ENCODE measurements at places on chromosomes 11 and 22.

GRCh38 chr11:45079943-45080719, 66.3 kb upstream of the PRDM11 start:
- DNase-seq: no peak

DNA sequence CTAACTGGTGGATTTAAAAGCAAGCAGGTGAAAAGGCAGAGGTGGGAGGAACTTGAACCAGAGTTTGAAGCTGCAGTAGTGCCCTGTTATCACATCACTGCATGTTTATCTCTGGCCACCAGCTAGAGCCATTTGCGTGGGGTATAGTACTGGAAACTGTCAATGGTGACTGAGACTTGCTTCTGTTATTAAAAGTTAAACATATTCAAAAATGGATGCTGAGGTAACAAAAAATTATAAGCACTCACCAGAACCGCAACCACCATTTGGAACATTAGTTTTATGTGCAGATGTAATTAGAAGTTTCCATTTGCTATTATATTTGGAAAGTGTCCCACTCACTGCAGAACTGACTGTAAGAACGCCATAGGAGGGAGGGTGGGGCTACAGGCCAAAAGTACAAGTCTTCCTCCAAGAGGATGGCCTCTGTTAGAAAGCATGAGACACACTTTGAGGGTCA, 1.2 kb upstream of the CD59 start:
- DNase-seq: no peak

DNA sequence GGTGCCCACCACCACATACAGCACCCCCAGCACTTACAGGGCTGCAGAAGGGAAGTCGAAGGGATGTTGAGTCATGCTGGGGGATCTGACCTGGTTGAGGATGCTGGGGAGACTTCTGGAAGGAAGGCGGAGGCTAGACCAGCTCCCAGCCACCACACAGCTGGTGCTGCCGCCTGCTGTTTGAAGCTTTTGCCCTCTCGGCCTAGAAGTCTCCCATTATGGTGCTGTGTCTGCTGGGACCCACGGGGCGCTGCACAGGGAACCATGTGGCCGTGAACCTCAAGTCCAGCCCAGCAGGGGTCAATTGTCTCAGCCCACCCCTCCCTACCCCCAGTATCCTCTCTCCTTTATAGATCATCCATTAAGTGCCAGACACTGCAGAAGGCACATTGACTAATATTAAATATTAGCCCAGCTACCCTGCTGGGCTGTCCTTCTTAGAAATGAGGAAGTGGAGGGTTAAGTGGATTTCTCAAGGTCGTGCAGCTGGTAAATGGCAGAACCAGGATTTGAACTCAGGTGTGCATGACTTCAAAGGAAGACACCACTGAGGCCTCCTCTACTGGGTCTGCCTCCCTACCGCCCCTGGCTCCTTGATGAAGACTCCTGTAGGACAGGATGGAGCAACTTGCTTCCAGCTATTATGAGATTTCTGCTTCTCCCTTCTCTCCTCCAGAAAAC, 49.7 kb downstream of the CYTH4 start:
- DNase-seq: no peak

DNA sequence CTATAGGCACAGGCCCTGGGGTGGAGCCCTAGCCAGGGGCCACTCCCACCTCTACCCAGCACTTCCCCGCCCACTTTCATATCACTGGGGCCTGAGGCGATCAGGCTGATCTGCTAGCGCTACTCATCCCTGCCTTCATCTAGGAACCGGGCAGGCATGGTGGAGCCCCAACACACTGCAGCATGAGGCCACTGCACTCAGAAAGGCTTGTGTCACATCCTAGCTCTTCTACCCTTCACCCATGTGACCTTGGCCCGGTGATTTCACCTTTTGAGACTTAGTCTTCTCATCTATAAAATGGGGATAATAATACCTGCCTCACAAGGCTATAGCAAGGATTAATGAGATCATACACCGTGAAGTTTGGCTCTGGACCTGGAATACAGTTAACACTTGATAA, 18.1 kb upstream of the GDPD5 start:
- DNase-seq: no peak

- DNase-seq: no peak
These were observed 27.5 kb downstream of the TBC1D22A start for GRCh38 chr22:46789992-46790391.

GRCh38 chr11:75733431-75734107, 15.9 kb downstream of the MOGAT2 start:
- DNase-seq: no peak

DNA sequence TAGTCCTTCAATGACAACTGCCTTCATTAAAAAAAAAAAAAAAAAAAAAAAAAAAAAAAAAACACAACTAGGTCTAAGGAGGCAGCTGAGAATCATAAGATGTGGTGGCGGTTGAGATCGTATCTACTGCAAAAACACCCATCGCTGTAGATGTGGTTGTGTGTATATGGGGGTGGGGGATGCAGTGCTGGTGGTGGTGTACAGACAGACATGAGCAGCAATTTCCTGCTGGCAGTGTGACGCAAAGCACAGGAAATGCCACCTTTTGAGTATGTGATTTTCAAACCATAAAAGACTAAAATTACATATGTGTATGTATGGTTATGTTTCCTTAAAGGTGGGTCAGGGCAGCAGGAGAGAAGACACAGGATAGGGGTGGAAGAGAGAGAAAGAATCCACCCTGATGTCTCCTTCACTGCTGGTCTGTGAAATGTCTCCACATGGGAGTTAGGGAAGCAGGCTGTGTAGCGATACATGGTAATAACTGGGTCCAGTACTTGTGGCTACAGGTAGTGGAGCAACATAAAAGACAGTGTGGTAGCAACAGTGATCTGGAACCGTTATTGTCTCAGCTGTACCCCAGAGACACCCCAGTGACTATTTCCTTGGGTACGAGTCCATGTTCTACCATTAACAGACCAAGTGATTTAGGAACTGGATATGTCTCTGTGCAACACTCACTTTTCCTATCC, 57.9 kb downstream of the SYTL2 start:
- no peak for DNase-seq

DNA sequence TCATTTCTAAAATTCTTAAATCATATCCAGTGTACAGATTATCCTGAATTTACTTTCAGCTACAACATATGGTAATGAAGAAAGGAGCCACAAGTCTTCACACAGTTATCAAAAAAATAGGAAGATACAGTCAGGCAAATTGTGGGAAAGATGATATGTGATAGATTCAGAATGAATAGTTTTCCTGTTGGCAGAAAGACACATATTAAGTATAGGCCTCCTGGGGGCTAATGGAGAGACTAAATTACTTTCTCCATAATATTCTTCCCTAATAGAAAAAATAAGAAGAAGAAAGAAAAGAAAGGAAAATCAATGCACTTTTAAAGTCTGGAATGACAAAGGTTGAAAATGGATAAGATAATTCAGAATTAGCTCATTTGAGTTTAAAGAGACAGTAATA, 2073.5 kb downstream of the LRRC4C start:
- DNase-seq: no peak

DNA sequence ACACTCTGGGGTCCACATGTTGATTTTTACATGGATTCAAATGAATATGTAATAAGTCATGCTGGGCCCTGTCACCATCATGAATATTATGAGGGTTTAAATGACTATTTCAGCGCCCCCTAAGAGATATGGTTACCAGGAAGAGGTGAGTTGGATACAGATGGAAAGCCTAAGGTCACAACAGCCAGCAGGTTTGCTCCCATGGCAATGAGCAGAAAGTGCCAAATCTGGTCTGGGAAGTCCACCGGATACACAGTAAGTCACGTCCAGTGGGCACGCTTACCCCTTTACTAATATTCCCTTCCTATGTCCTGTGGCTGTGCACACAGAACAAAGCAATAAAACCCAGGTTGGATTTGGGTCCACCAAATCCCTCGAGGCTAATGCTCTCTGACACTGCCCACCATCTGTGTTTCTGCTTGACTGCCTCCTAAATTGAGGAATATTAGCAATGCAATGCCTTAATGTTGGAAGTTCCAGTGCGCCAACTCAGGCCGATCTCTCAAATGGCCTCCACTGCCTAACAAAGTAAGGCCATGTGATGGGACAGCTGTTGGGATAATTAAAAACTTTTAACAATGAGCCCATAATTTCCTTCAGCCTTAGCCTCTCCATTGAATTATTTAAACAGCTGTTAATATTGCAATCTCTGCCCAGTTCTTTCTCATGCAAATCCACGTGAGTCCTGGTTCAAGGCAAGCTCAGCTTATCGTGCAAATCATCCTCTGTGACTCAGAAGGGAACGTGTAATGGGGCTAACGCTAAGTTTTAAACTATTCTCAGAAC, 97.6 kb downstream of the SLC1A2 start:
- DNase-seq: no peak

GRCh38 chr22:16806401-16806800, 18.8 kb downstream of the XKR3 start:
- DNase-seq: no peak

- DNase-seq: no peak
These were observed 255.6 kb upstream of the CADM1 start for GRCh38 chr11:115759622-115760460.

GRCh38 chr22:45254789-45255278, 14.1 kb upstream of the KIAA0930 start:
- no peak for DNase-seq

DNA sequence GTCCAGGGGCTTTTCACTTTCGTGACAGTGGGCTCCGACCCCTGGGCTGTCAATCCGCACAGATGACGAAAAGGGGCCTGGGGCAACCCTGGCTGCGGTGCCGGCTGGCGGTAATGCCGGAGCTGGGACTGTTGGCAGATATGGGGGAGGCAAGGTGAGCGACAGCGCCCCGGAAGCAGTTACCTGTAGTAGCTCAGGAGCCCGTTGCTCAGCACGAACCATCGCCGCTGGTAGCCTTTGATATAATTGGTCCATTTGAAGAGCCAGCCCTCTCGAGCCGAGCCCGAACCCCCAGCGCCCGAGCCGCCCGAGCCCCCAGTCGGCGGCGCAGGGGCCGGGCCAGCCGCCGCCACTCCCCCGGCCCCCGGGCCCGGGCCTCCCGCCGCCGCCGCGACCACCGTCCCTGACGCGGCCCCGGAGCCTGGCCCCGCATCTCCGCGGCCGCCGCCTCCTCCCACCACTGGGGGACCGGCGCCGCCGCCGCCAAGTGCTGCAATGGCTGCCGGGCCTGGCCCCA, 396 bp downstream of the OSBP start:
- peak; percentile 29 for DNase-seq

DNA sequence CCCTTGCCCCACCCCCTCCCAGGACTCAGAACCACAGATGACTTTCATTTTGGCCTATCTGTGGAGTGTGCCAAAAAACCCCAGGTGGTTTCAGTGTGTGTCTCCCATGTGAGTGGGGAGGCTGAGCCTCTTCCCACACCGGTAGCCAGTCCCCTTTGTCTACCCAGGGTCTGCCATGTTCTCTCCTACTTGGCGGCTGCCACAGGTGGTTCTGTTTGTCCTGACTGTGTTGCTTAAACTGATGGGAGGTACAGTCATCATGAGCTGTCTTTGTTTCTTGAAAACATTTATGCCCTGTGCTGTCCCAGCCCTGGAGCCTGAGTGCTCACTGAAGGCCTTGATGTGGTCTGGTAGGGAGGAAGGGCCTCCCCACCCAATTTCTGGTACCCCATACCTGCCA, 39.7 kb upstream of the SUSD2 start:
- DNase-seq: no peak

GRCh38 chr11:65853246-65853979, 4.6 kb downstream of the CFL1 start:
- no peak for DNase-seq

- no peak for DNase-seq
These were observed 96.0 kb downstream of the COMMD9 start for GRCh38 chr11:36193290-36193619.

- no peak for DNase-seq
These were observed 41.8 kb downstream of the GDPD4 start for GRCh38 chr11:77259641-77260040.

DNA sequence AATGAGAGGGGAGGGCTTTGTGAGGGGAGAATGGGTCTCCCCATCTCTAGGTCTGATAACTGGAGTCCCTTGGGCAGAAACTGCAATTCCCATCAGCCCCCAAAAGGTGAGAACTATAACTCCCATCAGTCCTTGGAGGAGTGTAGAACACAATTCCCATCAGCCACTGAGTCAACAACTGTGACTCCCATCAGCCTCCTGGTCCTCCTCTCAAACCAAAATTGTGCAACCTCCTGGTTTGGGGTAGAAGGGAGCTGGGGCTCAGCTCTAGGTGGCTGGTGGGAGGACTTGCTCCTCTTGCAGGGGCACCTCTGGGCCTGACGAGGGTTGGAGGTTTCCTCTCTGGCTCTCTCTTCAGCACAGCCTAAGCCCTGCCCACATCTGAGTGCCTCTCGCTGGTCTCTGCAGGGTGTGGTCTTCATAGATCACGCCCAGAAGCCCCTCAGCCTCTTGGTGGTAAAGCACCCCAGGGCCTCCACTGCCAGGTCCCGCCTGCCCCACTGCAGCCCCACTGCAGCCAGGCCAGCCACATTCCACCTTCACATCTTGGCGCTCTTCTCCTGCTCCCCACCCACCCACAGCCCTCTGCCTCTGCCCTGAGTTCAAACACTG, 18.5 kb downstream of the SLC22A12 start:
- no peak for DNase-seq
